ENCODE measurements at places on chromosomes 4 and X.

DNA sequence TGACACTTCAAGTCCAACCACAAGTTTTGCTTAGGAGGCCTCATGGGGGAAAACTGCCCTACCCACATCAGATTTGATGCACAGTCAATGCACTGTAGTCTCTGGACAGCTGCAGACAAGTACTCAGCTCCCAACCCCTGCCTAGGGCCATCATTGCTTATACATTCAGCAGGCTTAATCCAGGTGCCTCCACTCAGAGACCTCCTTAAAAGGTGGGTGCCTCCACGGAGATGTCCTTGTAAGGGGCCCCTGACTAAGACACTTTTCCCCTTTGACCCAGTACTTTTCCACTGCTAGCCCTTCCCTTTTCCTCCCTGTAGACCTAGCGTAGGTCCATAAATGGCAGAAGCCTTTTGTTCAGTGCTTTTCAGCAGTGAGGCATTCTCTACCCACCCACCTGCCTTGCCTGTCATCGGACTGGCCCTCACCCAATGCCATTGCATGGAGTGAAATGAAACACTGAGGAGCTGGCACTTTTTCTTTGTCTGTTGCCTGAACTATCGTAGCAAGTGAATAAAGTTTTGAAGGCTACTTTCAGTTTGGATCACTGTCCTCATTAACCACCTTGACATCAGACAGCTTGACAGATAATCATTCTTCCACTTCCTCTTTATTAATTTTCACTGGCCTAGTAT, 23.8 kb upstream of the PLK4 start:
- peak; percentile 23 for DNase-seq

- DNase-seq = peak; percentile 75
Observed at GRCh38 chrX:47143894-47144625, 442 bp downstream of the NDUFB11 start.

GRCh38 chr4:18536428-18536827, 514.9 kb upstream of the LCORL start:
- DNase-seq = no peak

- no peak for DNase-seq
Observed at GRCh38 chr4:39337841-39338240, 28.3 kb downstream of the RFC1 start.

DNA sequence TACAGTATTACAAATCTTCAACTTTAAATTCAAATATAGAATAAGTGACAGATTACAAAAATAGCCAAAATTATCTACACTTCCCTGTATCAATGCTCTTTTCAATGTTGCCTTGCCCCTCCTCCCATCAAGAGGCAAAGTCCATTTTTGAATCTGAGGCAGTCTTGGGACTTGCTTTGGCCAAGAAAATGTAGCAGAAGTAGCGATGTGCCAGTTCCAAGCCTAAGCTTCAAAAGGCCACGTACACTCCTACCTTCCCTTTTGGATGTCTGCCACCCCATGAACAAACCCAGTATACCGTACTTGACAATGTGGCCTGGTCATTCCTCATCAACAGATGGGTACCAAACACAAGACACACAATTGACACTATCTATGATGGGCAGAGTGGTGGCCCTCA, 24.1 kb downstream of the SEC24D start:
- DNase-seq = no peak

DNA sequence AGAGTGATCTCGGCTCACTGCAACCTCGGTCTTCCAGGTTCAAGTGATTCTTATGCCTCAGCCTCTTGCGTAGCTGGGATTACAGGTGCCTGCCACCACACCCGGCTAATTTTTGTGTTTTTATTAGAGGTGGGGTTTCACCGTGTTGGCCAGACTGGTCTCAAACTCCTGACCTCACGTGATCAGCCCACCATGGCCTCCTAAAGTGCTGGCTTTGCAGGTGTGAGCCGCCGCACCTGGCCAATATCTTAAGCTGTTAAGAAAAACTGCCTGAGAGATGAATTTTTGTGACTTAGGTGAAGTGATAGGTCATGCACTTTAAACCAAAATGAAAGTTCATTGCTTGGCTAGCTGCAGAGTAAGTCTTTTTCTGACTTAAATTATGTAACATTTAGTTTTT, 5.8 kb downstream of the KDM6A start:
- DNase-seq = no peak

GRCh38 chr4:84407554-84408407, 91.3 kb downstream of the NKX6-1 start:
- DNase-seq = no peak

- DNase-seq = no peak
Observed at GRCh38 chrX:17923546-17923945, 62.4 kb upstream of the RAI2 start.

DNA sequence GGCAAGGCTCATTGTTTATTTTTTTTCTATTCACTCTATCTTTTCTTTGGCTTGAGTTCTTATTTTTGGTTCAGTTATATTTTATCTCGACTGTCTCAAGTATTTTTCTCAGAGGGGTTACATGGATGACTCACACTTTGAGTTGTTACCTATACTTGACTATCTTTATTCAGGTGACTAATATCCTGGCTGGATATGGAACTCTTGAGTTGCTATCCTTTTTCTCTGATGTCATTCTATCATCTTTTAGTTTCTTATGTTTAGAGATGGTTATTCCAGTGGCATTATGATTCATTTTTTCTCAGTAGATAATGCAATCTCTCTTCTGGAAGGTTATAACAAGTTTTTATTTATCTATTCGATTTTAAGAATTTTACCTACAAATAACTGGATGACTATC, 117.9 kb downstream of the COX18 start:
- DNase-seq = no peak

DNA sequence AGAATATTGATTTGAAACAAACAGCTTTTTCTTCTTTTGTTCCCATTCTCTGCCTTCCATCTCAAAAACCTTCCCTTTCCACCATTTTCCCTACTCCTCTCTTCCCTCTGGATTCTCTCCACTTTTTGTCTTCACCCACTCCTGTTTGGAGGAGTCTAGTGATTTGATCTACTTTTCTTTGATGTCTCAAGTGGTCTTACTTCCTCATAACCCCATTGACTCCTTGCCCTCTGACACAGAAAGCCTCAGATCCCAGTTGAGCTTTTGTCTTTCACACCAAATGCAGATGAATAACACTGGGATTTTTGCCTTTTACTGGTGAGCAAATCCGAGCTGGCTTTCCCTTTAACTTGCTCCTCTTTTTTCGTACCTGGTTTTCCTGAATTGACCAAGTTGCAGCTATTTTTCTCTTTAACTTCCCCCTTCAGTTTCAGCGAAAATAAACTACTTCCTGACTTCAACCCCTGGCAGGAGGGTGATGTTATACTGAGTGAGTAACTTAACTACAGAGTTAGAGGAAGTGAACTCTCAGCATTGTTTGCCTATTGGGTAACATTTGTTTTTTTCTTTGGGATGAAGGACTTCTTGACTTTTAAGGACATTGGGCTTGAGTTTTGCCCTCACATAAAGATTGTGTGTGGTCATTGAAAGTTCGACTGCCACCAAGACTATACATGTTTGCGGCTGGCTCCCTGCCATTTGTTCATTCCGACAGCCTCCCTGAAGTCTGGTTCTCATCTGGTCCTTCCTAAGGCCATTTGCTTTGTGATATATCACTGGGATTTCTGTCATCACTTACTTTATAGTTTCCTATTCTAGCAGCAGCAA, 392.8 kb upstream of the NR3C2 start:
- peak; percentile 74 for DNase-seq

- no peak for DNase-seq
Observed at GRCh38 chr4:168353746-168354145, 35.2 kb upstream of the DDX60 start.

DNA sequence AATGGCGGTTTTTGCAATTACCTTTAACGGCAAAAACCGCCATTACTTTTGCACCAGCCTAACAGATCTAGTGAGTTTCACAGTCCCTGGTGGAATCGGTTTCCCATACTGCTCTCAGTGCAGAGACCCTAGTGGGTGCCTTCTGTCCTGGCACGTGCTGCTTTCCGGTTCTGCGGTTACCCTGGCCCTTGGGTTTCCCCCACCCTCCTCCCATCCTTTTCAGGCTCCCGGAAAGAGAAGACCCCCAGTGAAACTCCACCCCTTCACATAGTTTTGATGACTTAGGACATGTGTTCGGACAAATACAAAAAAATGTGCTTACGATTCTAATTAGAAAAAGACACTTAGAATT, 36.9 kb downstream of the NLGN3 start:
- DNase-seq = no peak

- no peak for DNase-seq
Observed at GRCh38 chr4:152572417-152573086, 36.7 kb upstream of the FBXW7 start.

- peak; percentile 83 for DNase-seq
Observed at GRCh38 chr4:54144661-54145171, 44.8 kb downstream of the GSX2 start.

- DNase-seq = no peak
Observed at GRCh38 chr4:14225688-14226207, 598.2 kb upstream of the BOD1L1 start.

- peak; percentile 55 for DNase-seq
Observed at GRCh38 chr4:84750260-84750959, 167.5 kb downstream of the CDS1 start.

GRCh38 chr4:11415409-11416070, 13.2 kb downstream of the HS3ST1 start:
- no peak for DNase-seq

- no peak for DNase-seq
Observed at GRCh38 chrX:40082447-40083119, 15.2 kb downstream of the BCOR start.

GRCh38 chrX:53713987-53714579, 27.6 kb upstream of the HUWE1 start:
- no peak for DNase-seq

- DNase-seq = no peak
Observed at GRCh38 chr4:137611998-137612700, 79.9 kb upstream of the PCDH18 start.

DNA sequence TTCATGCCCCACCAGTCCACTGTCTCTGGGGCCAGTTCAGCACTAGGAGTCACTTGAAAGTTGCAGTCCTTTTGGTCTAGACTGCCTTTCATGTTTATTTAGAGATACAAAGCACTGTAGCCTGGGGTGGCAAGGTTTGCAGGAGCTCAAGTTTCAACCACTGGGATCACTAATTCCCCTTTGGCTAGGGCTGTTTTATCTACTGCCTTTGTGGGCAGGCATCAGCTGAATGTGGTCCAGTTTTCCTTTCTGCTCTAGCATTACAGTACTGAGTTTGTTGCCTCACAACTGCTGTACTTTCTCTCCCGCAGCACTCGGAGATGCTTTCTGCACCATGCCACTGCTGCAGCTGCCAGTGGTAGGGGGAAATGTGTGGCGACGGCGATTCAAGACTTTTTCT, 222.3 kb upstream of the HDX start:
- no peak for DNase-seq

DNA sequence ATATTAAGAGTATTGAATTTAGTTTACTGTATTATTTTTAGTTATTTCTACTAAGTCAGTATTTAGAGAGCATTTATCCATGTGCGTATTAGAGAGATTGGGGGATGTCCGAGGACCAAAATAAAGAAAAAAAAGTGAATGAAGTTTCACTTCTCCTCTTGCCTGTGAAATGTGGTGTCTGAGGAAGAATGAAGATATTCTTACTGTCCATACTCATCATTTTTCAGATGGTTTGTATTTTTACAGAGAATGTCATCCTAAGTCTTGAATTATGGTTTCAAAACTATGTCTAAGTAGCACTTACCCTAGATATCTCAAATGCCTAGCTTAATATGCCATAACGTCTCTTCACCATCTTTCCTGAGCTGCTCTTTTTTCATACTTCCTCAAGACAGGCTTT, 854.3 kb downstream of the C4orf33 start:
- no peak for DNase-seq

- DNase-seq = no peak
Observed at GRCh38 chr4:172007889-172008288, 194.7 kb downstream of the GALNTL6 start.

GRCh38 chrX:11363069-11363594, 69.9 kb downstream of the AMELX start:
- DNase-seq = no peak

GRCh38 chr4:138110815-138111214, 131.3 kb downstream of the SLC7A11 start:
- DNase-seq = no peak

- no peak for DNase-seq
Observed at GRCh38 chr4:65799513-65799912, 129.2 kb upstream of the EPHA5 start.

DNA sequence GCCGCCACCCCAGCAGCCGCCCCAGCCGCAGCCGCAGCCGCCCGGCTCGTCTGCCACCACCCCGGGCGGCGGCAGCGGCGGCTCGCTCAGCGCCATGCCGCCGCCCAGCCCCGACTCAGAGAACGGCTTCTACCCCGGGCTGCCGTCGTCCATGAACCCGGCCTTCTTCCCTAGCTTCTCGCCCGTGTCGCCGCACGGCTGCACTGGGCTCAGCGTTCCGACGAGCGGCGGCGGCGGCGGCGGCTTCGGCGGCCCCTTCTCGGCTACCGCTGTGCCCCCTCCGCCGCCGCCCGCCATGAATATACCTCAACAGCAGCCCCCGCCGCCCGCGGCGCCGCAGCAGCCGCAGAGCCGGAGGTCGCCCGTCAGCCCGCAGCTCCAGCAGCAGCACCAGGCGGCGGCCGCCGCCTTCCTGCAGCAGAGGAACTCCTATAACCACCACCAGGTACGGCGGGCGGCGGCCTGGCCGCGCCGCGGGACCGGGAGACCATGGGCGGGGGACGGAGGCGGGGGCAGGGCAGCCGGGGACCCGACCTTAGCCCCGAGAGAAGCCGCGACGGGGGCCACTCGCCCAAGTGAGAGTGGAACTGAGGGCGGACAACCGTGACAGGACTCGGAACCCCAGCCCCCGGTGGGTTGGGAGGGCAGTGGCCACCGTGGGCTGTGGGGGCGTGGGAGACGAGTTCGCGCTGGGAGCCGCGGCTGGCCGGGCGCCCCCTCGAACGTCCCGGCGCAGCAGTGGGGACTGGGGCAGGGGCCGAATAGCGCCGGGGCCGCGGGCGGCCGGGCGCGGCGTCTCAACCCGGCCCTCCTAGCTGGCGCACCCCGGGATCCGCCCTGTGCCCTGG, 1.8 kb downstream of the CPEB2 start:
- DNase-seq = peak; percentile 59

- DNase-seq = peak; percentile 76
Observed at GRCh38 chr4:121711263-121712000, 14.7 kb upstream of the ANXA5 start.

DNA sequence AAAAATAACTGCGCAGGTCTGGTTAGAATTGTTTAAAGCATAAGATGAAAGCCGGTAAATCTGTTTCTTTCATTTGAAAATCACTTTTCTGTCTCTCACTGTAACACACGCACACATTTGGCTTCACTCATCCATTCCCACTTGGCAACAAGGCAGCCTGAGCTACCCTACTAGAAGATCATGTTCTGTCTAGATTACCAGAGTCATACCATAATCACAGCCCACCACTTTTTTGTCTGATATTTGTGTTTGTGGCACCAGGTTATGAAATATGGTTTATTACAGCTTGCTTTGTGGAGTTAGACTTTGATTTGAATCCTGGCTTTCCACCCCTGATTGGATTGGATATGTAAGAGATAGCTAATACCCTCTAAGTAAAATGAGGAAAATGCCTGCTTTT, 2.2 kb downstream of the USO1 start:
- DNase-seq = no peak

DNA sequence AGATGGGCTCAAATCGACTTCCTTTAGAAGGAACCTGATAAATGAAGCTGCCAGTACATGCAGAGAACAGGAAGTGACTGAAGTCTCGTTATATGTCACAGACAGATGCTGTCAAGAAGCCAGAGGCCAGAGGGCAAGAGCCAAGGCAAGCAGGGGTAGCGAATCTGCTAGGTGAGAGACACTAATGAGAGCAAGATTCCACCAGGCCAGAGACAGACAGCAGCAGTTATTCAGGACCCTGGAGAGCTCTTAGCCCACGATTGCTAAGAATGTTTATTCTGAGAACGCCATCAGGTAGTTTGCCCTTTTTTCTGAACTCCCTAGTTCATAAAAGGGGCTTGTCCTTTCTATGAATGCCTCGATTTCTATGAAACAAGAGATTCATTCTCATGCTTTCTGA, 73.7 kb downstream of the BEND2 start:
- peak; percentile 42 for DNase-seq
